Mesangial cell (primary cell): ENCODE measurements at places on chromosomes 2 and 18. TPM values are rescaled to one million over a fixed set of nuclear protein-coding genes. Genes with fewer than 3 reads are reported as not detected.

Gene OR6B3
- total RNA-seq: not detected in 2 replicates

Gene REG3G
- total RNA-seq: not detected in 2 replicates

Gene NDUFB3
- 30.7 and 53.8 TPM in 2 replicates for total RNA-seq

Gene OTOF
- total RNA-seq: not detected in 2 replicates

Gene FAM110C
- 0.33 and 2.9 TPM in 2 replicates for total RNA-seq

Gene MAP2
- total RNA-seq: 18.4 and 31.8 TPM in 2 replicates

Gene NRBP1
- total RNA-seq: 81.2 and 88.4 TPM in 2 replicates

Gene ASPRV1
- total RNA-seq: 0.16 TPM in 1 of 2 replicates, not detected in the other

Gene PCARE
- not detected in 2 replicates for total RNA-seq

Gene FEV
- total RNA-seq: not detected in 2 replicates

Gene TNS1
- total RNA-seq: 39.8 and 61.0 TPM in 2 replicates

Gene LCT
- total RNA-seq: not detected in 2 replicates

Gene CCBE1
- total RNA-seq: 5.1 and 14.0 TPM in 2 replicates

Gene SERPINB11
- not detected in 2 replicates for total RNA-seq

Gene GYPC
- 156 and 164 TPM in 2 replicates for total RNA-seq
